ENCODE measurements at places on chromosomes 2 and 18. TPM values are rescaled to one million over a fixed set of nuclear protein-coding genes. Genes with fewer than 3 reads are reported as not detected.

The IL36G gene
- total RNA-seq: 0.32 TPM

GRCh38 chr18:77111951-77112746 lies 20.4 kb downstream of the MBP start:
- no peak for DNase-seq

GRCh38 chr18:78596794-78597345 lies 382.7 kb upstream of the SALL3 start:
- no peak for DNase-seq

DNA sequence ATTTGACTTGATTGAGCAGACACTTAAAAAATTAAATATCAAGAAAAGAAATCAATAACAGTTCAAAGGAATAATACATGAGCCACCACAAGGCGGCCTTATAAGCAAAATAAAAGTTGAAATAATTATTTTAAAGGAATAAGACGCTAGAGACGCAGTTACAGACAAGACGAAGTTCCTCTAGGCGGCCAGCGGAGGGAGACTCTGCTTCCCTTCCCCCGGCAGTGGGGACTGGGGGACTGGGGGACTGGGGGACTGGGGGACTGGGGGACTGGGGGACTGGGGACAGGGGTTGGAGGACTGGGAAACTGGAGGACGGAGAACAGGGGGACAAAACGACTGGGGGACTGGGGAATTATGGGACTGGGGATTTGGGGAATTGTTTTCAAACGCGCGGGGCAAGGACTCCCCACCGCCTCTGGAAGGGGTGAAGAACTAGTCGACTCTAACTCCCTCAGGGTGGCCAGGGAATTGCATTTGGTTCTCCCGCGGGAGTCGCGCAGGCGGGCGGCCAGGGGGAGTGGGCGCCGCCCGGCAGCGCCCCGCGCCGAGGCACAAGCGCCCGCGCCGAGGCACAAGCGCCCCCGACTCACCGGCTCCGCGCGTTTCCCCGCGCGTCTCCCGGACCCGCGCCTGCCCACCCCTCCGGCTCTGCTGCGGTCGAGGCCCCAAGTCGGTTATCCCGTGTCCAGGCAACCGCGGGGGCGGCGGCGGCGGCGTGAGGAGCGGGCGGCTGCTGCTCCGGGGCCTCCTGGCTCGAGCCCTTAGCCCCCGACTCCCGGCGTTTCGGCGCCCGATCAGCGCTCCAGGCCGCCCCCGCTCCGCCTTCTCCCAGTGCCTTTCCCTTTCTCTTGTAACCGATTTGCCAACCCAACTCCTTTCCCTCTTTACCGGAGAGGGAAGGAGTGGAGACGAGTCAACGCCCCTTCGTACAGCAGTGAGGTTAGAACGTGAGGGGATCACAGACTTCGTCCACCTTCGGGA lies at the start of gene CCDC178:
Gene CCDC178 (minus strand): TSS at position 662 of the 984 bp plus-strand sequence. CDS start 28,633 bp downstream, outside the sequence.
- no peak for DNase-seq

DNA sequence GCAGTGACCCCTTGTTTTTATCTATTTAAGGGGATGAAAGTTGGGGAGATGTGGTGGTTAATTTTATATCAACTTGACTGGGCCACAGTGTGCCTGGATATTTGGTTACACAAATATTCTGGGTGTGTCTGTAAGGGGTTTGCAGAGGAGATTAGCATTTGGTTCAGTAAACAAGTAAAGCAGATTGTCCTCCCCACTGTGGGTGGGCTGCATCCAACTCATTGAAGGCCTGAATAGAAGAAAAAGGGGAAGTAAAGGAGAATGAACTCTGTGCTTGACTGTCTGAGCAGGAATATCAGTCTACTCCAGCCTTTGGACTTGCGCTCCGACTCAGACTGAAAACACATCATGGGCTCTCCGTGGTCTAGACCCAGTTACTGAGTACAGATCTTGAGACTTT lies 80.9 kb downstream of the GCA start:
- DNase-seq: no peak

DNA sequence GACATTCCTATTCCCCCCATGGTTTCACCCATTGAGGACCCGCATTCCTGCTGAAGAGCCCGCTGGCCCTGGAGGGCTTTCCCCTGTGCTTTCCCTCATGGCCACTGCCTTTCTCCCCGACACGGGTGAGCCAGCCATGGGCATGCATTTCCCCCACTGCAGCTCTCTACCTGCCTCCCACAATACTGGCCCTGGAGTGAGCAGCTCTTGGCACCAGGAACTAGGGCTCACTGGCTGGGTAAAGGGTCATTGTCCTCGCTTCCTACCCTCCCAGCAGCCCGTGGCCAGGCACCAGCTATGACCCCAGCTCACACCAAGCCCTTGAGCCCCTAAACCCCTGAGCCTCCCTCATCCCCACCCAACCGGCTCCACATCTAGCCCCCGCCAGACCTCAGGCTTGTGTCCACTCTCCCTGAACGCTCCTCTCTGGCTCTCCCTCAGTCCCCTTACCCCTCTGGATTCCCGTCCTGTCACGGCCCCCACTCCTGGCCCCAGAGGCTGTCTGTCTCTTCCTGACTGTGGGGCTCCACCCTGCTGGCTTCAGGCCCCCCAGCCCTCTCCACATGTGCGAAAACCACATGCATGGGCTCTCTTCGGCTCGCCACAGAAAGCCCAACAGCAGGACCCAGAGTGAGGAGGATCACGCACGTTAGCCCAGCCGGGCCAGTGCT lies 199.8 kb downstream of the ZFP36L2 start:
- no peak for DNase-seq

- DNase-seq: no peak
Measured at GRCh38 chr2:36060133-36060532, 295.4 kb upstream of the CRIM1 start.

- no peak for DNase-seq
Measured at GRCh38 chr2:9648821-9649220, 18.0 kb upstream of the YWHAQ start.

- DNase-seq: no peak
Measured at GRCh38 chr2:176172007-176172894, 15.1 kb downstream of the HOXD3 start.

GRCh38 chr2:206797376-206797775 lies 32.0 kb downstream of the FASTKD2 start:
- no peak for DNase-seq

DNA sequence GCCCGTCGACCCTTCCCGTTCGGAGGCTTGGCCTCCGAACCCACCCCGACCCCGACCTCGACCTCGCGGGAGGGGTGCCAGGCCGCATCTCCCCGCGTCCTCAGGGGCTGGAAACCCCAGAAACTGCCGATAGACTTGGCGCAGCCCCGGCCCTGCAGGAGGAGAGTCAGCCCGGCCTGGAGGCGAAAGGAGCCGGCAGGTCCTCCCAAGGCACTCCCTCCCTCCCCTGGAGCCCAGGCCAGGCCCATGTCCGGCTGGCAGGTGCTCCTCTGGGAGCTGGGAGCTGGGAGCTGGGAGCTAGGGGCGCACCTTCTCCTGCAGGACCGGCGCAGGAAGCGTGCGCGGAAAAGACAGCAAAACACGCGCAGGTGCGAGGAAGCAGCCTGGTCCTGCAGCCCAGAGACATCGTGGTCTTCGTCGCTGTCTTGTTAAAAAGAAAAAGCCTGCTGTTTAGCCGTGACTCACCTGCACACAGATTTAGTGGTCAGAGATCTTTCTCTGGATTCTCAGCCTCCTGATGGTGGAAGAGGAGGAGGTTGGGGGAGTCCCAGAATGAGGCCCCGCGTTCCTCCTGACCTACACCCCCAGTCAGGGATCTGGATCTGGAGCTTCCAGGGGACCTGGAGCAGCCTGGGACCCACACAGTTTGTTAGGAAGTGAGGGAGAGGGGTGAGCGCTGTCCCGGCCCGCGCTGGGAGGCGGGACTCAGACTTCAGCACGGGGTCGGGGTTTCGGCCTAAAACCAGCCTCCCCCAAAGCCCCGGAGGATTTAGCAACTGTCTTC lies 660 bp upstream of the MBP start:
- DNase-seq: no peak

The MATN3 gene
- 4.3 TPM for total RNA-seq

The TEX44 gene
- not detected for total RNA-seq

The CYP1B1 gene
- total RNA-seq: 0.25 TPM

- no peak for DNase-seq
Measured at GRCh38 chr18:63637703-63638102, 6.4 kb downstream of the SERPINB4 start.

The TGFBRAP1 gene
- total RNA-seq: 18.8 TPM

The GALM gene
- total RNA-seq: 2.9 TPM

DNA sequence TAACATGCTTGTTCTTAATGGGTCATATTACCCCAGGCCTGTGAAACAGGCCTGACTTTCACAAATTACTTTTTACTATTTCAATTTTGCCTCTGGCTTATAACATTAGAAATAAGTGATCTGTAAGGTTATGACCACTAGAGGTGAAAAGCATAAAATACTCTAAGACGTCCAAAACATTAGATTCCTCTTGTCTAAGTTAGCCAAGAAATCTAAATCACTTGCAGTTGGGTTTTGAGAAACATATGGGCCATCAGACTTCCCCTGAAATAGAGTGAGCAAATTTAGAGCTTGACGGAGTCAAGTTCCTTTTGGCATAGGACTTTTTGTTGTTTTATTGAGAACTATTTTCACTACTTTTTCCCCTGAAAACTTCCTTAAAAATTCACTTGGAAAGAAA lies 32.7 kb upstream of the RIT2 start:
- no peak for DNase-seq

DNA sequence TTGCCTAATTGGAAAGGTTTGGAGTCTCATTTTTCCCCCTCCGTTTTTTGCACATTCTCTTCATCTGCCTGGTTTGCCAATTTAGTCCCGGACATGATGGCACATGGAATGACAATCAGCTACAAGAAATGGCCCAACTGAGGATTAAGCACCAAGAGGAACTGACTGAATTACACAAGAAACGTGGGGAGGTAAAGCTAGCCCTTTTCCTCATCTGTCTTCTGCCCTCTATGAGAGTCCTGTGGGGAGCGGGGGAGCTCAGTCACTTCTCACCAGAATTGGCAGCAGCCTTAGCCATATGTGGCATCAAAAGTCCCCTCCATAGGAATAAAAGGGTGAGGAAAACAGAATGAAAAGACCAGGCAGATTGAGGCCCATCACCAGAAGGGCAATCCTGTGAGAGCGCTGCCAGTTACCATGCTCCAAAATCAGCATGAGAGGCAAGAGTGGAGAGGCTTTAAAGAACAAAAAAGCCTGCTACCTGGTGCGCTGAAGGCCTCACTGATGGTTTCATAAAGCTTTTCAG lies 11.6 kb downstream of the ATG16L1 start:
- DNase-seq: no peak

The C2orf74 gene
- total RNA-seq: 21.5 TPM

DNA sequence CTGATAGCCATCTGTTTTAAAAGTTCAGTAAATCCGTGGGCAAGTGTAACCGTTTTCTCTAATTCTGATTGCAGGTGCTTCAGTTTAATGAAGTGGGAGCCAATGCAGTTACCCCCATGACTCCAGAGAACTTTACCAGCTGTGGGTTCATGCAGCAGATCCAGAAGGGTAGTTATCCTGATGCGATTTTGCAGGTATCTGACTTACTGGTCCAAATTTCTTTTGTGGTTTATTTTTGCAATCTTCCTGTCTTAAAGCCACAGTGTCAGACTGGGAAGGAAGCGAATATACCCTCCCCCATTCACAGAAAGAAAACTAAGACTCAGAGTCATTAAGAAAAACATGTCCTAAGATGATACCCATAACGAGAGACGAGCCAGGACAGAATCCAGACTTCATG lies 7.7 kb downstream of the SERPINB2 start:
- DNase-seq: no peak

GRCh38 chr18:25599443-25599842 lies 247.5 kb upstream of the ZNF521 start:
- no peak for DNase-seq

GRCh38 chr18:48300463-48300961 lies 108.7 kb downstream of the ZBTB7C start:
- DNase-seq: no peak

The LRATD1 gene
- total RNA-seq: 8.0 TPM

The DHRS9 gene
- not detected for total RNA-seq

- no peak for DNase-seq
Measured at GRCh38 chr18:59478591-59478990, 119.5 kb upstream of the LMAN1 start.
